ENCODE measurements at places on chromosomes 13 and 19.

GRCh38 chr19:41711376-41712261, 3.2 kb downstream of the CEACAM5 start:
- no peak for DNase-seq

GRCh38 chr19:52190487-52191293, 838 bp downstream of the PPP2R1A start:
- no peak for DNase-seq

DNA sequence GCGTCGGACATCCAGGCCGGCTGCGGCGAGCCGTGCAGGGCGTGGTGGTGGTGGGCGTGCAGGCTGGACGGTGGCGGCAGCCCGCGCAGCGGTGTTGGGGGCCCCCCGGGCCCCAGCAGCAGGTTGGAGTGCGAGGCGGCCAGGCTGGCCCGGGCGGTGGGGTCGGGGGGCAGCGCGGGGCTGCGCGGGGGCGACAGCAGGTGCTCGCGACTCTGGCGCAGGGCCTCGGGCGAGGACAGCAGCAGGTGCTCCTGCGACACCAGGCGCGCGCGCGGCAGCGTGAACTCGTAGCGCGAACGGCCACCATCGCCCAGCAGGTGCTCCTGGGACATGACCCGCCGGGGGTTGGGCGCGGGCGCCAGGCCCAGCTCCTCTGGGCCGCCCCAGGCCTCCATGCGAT, 9.8 kb downstream of the SHISA7 start:
- no peak for DNase-seq

DNA sequence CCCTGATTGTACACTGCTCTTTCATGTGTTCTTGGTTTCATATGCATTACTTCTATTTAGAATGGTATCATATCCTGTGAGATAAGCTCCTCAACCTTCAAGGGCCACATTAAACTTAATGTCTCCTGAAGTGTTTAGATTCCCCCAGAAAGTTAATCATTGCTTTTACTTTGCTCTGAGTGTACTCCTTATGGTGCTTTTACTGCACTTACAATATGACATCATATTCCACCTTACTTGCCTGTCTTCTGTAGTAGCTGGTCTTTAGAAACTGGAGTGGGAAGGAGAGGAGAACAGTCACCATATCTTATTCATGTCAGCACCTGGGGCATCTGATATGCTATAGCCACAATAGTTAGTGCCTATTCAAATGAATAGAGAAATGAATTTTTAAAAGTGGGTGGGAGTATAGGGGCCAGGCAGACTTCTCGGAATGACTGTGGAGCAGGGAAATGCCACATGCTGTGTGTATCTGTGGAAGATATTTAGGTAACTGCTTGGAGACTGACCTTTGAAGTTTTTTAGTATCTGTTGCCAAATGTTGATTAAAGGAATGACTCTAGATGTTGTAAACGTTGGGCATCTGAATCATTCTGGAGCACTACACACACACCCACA, 40.2 kb downstream of the SLAIN1 start:
- no peak for DNase-seq

DNA sequence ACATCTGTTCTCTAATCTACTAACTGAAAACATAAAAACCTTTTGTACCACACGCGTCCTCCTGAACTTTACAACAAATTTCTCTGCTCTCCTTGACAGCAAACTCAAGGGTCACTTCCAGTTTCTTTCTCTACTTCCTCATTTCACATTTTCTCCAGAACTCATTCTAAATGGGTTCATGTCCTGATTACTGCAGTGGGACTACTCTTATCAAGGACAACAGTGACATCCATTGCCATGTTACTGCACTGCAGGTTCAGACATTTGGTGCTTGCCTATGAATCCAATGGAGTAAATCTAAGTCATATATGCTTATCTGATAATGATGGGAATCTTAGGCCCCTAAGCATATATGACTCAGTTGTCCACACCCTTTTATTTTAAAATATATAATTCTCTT, 35.3 kb downstream of the FPR3 start:
- DNase-seq: no peak

DNA sequence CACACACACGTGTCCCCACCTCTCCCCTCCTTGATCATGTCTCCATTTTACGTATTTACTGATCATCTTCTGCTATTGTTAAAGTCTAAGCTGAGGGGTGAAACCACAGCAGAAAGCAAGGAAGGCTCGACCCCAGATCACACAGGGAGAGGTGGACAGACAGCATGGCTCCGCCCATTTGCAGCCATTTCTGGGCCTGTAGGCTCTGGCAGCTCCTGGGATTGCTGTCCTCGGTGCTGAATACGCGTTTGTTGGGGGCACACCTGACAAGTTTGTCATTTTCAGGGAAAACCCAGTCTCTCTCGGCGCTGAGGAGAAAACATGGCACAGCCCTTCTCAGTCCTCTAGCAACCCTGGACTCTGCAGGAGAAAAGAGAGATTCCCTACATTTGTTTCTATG, 8.0 kb downstream of the TMEM86B start:
- DNase-seq: no peak

- no peak for DNase-seq
Observed at GRCh38 chr13:35887115-35887666, 244.0 kb downstream of the DCLK1 start.

DNA sequence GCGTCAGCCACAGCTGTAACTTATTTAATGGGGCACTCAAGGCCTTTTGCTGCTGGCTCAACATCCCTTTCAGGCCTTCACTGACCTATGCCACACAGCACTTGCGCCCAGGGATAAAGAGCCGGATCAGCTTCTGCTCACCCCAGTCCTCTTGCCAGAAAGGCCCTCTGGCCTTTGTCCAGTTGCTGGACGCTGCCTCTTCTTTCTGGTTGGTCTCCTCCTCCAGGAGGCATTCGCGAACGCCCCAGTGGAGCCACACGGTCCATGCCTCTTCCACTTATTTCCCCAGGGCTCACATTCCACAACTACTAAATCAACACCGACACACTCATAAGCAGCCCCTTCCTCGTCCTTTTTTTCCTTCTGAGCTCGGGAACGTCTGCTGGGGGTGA, 3.7 kb upstream of the ZNF329 start:
- DNase-seq: peak; percentile 56

DNA sequence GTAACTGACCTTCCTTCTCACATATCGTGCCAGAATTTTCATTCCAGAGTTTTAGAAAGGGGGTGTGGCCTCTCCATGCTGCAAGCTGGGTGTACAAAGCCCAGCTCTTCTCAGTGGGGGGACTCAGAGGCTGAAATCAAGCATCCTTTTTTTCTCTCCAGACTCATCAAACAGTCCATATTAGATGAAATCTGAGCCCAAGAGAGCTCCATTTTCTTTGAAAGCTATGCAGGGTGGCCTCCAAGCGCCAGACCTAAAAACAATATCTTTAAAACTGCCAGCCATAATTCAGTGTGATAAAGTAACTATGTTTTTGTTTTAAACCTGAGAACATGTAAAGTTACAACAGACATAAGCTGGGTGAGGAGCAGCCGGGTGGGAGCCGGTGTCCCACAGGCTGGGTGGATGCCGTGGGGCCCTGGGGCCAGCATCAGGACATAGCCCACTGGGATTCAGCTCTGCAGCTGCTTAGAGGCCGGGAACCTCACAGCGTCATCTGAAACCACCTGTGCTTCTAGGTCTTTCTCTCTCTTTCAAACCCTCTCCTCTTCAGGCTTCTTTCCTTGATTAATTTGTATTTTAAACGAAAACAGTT, 249.2 kb downstream of the ZNF536 start:
- no peak for DNase-seq

DNA sequence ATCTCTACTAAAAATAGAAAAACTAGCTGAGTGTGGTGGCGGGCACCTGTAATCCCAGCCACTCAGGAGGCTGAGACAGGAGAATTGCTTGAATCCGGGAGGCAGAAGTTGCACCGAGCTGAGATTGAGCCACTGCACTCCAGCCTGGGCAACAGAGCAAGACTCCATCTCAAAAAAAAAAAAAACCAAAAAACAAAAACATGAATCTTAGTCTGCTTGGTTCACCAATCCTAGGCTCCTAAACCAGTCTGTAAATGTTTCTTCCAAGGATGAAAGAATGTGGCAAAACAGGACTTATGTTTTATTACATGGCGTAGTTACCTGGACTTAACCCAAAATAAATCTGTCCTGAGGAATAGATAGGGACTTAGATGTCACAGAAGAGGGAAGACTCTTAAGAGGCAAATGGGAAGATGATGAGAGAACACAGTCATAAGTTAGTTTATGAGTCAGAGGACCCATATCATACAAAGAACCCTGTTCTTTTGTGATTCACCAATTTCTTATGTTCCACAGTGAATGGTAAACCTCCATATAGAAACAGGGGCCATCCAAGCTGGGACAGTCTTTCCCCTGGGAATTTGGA, 6.9 kb upstream of the FBXL3 start:
- no peak for DNase-seq

- no peak for DNase-seq
Observed at GRCh38 chr13:44899967-44900366, 89.3 kb downstream of the NUFIP1 start.

DNA sequence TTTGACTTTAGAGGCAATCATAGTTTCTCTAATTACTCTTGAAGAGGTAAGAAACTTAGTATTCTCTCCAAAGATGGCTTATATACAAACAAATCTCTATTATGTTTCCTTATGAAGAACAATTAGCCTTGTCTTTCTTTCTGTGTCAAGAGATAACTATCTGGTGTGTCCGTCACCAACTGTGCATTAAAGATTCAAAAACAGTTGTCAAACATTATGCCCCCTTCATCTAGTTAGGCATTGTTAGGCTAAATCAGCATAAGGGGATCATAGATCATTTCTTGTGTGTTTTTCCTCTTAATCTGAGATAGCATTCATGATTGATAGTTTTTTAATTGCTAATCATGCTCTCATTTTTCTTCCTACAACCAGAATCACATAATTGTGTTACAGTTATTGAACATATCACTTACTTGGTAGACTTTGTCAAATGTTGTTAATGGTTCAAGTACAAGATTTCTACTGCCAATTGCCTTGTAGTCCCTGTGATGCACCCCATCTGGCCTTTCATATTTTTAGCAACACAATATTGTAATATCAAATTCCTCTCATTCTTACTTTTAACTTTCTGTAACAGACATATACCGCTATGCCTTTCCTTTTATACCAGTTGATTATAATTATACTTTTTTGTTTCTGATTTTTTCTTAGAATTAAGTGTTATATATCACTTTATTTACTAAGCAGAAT, 612.7 kb downstream of the SLITRK6 start:
- DNase-seq: no peak

DNA sequence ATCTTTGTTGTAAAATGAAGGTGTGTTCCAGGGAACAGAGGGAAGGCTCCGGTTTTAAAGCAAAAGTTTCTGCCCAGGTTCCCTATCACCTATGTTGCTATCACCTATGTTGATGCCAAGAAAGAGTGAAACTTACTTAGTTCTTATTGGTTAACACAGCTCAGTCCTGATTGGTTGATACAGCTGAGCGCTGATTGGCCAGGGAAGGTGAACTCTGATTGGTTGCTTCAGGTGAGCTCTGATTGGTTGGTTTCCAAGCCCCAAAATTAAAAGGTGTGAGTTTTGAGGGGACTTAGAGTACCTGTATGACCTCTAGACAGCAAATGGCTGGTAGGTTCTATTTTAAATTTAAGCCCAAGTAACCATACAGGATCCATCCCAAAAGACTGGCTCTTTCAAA, 42.2 kb downstream of the FPR3 start:
- no peak for DNase-seq

DNA sequence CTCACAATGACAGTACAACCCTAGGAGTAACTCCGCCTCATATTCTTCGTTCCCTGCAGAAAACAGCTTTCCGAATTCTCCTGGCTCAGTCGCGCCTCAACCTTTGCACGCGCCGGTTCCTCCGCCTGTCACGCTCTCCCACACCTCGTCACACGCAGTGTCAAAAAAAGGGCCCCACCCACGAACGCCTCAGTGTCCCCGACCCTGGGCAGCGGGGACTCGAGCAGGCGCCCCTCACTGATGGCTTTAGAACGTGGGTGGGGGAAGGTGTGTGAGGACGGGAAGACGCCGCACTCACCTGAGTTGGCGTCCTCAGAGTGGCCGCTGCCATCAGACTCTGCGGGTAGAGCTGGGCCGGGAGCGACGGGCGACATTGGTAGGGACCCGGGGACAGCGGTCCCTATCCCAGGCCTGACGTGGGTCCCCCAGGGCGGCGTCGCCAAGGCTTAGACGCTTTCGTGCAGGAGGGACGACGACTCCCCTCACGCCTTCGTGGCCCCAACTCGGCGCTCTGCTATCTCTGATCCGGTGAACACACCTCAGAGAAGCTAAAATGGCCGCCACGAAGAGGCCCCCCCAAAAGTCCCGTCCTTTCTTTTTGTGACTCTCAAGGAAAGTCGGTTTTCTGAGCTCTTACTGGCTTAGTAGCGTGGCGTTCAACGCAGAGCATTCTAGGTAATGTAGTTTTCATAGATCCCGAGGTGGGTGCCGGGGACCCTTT, at the start of gene ZNF154:
TSS of gene ZNF154 (minus strand) at position 564 of the 721 bp plus-strand sequence. CDS start at position 331, 233 bp downstream.
- peak; percentile 5 for DNase-seq

- no peak for DNase-seq
Observed at GRCh38 chr13:33751151-33751550, 66.8 kb upstream of the RFC3 start.

DNA sequence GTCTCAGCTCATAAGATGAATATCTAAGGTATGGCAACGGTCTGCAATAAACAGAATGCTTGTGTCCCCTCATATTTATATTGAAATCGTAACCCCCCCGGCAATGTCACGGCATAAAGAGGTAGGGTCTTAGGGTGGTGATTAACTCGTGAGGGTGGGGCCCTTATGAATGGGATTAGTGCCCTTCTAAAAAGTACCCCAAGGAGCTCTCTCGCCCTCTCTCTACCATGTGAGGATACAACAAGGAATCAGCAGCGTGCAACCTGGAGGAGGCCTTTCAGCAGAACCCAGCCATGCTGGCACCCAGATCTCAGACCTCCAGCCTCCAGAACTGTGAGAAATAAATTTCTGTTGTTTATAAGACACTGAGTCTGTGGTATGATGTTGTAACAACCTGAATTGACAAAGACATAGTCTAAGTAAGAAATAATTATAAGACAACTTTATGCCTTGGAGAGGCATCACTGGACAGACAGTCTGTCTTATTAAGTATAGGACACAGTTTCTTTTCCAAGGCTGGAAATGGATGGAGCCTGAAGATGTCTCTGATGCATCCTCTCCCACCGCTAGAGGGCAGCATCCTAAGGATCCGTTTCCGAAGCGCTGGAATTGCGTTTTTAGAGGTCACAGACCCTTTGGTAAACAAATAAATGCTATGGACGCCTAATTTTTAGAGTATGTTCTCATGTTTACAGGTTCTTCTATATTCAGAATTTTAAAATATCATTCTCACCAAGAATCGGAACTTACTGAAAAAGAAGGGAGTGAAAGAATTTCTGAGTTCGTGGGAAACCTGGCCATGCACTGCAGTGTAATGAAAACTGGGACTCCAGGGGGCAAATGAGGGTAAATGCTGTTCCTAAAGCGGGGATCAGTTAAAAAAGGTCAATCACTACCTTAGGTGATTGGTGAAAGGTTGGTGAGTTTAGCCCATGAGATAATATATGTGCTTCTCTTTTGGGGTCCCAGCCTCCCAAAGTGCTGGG, 13.3 kb upstream of the LEUTX start:
- DNase-seq: no peak
